ENCODE measurements at places on chromosomes 6 and 20.

DNA sequence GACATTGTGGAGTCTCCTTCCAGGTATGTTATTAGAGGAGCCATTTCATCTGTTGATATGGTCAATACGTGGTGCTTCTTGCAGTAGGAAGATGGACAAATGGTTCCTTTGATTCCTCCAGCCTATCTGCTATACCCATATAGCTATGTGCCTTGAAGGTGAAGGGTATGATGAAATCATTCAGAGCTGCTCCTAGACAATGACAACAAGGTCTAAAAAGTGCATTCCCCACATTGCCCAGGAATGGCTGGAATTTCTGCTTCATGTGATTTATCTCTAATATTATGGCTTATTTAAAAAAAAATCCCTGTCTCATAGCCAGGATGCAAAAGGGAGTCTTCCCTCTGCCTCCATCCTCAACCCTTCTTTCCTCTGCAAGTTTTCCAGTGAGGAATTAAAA lies 14.1 kb downstream of the DAAM2 start:
- no peak for DNase-seq

GRCh38 chr6:72035966-72036365 lies 149.6 kb downstream of the RIMS1 start:
- no peak for DNase-seq

DNA sequence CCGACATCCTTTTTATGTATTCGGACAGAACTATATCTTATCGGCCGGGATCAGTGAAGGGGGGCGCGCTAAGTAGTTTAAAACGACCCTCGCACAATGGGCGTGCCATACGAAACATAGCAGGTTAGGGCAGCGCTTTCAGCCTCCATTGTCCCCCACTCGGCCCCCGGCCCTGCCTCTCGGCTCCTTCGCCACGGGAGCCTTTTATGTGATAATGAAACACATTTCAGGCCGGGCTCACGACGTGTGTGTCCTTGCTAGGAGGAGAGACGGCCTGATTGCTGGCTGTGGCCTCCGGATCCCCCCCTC lies 5.3 kb downstream of the FOXA2 start:
- DNase-seq = peak; percentile 36

DNA sequence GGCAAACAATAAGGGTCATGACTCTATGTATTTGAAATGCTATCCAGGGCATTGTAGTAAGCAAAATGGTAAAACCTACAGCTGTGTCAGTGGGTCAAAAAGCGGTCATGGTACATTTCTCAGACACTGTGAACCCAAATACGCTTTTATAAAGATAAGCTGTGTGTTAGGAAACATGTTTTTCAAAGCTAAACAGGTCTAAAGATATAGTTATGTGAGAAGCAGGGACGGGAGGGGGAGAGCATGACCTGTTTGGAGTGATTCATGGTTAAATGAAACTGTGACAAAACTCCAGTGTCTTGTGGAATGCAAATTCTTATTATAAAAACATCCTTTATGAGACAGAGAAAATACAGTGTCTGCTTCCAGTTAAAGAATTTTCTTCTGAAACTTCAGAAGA lies 205.4 kb upstream of the BMP2 start:
- peak; percentile 21 for DNase-seq

DNA sequence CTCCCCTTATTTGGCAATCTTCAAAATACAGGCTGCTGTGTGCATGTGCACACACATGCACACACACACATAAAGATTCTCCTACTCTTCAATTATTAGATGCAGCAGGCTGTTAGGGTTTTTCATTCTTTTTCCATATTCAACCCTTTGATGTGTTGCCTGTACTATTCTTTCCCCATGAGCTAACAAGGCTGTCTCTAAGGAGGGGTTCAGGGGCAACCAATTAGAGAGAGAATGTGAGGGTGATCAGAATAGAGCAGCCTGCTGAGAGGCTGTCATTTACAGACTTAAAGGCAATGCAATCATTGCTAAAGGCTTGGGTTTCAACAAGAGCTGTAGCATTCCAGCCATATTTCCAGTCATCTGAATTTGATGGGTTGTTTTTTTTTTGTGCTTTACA lies 467.4 kb upstream of the ID4 start:
- DNase-seq = no peak

DNA sequence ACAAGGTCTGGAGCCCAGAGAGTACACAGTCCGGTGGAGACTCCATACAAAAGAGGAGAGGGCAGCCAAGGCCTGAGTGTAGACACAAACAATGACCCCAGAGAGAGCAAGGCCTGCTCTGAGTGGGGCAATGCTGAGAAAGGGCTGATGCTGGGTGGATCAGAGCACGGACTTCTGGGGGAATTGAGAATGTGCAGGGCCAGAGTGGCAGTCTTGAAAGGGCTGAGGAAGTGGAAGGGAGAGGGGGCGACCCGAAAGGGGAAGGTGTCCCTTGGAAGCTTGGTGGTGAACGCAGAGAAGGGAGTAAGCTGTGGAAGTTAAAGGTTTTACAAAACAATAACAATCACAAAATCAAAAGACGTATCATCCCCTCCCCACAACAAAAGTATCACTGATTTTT lies 12.0 kb upstream of the GRM4 start:
- DNase-seq = no peak

- DNase-seq = no peak
Measured at GRCh38 chr20:12023194-12023795, 105.6 kb downstream of the BTBD3 start.

- DNase-seq = peak; percentile 50
Measured at GRCh38 chr6:27651371-27651732, 178.4 kb upstream of the ZNF184 start.

- DNase-seq = no peak
Measured at GRCh38 chr6:72623808-72624207, 1.9 kb downstream of the KCNQ5 start.

GRCh38 chr6:9623228-9623832 lies 791.5 kb downstream of the TFAP2A start:
- no peak for DNase-seq

DNA sequence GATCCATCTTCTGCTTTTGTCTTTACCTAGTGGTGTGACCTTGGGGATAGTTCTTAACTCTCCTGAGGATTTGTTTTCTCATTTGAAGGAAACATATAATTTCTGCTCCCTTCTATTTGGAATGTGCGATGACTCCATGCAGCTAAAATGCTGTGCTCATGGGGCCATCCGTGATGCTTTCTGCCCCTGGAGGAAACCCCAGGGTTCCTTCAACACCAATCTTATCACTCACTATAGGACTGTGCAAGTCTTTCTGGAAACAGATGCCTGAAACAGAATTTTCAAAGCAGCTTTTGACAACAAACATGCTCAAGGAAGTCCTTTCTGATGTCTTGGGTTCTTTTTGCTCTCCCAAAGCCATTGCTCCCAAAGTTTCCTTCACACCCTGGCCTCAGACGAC lies 128.8 kb upstream of the GGTLC1 start:
- no peak for DNase-seq

DNA sequence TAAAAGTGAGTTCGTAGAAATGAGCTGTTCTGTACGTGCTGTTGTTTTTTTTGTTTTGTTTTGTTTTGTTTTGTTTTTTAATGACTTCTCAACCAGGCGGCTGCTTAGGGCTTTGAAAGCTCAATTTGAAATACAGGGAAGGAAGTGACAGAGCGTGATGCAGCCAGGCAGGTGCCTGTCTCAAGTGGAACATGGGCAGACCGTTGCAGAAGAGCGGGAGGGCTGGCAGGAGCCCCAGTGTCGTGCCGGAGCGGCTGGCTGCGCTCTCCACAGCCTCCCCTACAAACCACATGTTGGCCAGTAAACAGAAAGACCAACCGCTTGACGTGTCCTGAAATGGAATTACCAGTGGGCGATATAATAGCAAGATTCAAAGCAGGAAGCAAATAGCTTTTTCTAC lies 164.9 kb upstream of the RREB1 start:
- DNase-seq = no peak

GRCh38 chr6:34575326-34575725 lies 19.2 kb upstream of the SPDEF start:
- no peak for DNase-seq

All from hepatocyte (in vitro differentiated cells).